ENCODE measurements at places on chromosomes 2 and 18.

DNA sequence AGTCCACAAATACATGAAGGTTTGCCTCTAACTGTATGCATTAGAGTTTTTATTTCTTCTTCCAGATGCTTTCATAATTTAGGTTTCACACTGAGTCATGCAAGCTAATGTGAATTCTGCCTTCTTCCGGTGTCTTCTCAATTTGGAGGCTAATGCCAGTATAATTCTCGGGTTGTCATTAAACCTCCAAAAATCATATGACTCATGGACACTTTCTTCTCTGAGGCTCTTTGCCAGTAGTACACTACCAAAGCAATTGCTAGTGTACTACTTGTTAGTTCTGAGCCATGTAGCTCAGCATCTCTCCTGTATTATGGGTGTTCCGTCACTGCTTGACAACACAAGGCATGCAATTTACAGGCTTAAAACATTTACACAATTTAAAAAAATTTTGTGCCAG lies 137.1 kb downstream of the VWC2L start:
- DNase-seq = no peak

- DNase-seq = no peak
Measured at GRCh38 chr2:153497938-153498629, 19.5 kb upstream of the RPRM start.

- peak; percentile 95 for DNase-seq
Measured at GRCh38 chr2:65300134-65300760, 72.6 kb downstream of the ACTR2 start.

DNA sequence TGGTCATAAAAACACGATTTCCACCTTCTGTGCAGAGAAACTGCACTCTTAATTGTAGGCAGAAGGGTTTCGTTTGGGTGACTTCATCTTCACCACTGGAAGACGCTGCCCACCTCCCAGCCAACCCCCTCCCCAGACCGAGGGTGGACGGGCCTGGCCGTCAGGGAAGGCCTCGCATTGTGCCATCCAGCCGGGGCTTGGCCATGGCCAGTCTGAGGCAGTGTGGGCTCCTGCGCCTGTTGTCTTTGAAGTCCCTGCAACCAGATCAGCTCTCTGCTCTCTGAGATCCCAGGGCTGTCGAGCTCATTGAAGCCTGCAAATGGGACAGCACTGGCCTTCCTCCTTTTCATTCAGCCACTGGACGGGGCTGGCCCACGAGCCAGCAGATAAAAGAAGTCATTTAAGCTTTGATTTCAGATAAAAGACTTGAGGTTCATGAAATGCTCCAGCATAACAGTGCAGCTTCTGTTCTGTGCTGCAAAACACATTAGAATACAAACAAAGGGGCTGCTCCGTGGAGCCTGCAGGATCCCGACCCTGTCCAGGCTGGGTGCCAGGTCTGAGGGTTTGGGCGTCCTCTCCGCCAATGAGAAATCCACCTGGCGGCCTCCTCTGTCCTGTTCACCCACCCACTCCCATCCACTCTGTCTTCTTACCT lies 253.5 kb downstream of the LDLRAD4 start:
- DNase-seq = no peak

DNA sequence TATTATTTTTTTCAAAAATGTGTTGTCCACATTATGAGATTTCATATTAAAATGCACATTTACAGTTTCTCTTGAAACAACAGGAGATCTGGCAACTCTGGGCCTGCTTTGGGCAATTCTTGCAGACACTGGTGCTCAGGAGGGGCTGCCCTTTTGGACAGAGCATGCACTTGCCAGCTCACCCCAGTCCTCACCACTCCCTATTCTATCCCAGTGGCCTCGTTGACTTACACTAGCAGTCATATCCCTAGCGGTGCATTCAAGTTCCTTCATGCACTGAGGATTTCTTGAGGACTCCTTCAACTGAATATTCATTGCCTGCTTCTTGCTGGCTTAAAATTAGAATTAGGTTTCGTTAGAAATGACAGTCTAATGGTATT lies 87.9 kb upstream of the FHL2 start:
- no peak for DNase-seq

GRCh38 chr2:11446733-11447248 lies 19.2 kb downstream of the E2F6 start:
- DNase-seq = no peak

DNA sequence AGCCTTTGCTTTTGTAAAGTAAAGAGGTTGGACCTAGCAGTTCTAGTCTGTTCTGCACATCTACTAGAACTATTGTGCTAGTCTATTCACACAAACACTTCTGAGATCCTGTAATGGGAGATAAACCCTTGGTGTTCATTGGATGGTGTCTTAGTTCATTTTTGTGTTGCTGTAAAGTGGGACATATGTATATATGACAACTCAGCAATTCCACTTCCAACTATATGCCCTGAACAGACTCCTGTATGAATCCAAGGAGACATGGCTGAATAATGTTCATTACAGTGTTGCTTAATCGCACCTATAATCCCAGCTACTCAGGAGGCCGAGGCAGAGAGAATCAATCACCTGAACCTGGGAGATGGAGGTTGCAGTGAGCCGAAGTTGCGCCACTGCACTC lies 23.3 kb downstream of the HK2 start:
- no peak for DNase-seq

- DNase-seq = peak; percentile 75
Measured at GRCh38 chr18:48336332-48336731, 72.9 kb downstream of the ZBTB7C start.

GRCh38 chr2:134190062-134190806 lies 63.6 kb upstream of the MGAT5 start:
- DNase-seq = no peak

DNA sequence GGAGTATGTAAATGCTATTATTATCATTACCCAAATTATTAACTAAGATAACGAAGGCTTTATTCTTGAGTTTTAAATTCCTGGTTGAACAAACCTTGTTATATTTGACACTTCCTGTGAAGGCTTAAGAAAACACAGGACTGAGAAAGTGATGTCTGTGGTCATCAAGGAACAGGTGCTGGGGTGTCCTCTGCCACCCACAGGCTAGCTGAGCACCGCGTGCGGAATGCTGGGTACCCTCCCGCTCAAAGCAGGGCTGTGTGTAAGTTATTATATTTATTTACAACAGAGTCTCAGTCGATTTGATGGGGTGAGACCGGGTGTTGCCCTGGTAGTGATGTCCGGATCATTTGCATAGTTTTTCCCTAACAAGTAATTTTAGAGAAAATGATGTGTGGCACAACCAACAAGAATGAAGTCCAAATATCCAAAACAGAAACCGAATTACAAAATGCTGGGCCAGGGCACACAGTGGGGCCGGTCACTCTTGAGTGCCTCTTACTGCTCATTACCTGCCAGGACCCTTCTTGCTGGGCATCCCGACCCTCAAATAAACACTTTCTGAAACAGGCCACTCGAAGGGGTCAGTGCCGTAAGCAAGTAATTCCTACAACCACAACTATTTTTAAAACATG lies 49.2 kb downstream of the TMEM18 start:
- no peak for DNase-seq

DNA sequence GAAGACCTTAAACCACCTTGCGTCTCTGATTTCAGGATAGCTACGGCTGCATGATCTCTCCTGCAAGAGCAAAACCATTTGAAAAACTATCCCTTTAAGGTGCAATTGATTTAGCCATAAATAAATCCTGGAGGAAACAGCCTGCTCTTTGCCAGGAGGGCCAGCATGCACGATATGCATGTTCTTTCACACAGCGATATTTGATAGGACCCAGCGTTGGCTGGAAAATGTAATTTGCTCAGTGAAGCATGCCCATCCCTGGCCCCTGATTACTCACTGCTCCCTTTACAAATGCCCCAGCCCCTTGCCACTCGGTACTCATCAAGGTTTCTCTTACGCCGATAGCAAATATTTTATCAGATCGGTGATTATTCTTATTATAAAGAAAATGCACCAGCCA lies 315.4 kb downstream of the CDH2 start:
- no peak for DNase-seq

- no peak for DNase-seq
Measured at GRCh38 chr2:170812710-170813600, 3.7 kb upstream of the GAD1 start.

- no peak for DNase-seq
Measured at GRCh38 chr2:152421521-152422370, 86.8 kb downstream of the FMNL2 start.

- DNase-seq = no peak
Measured at GRCh38 chr2:36960773-36961172, 5.6 kb downstream of the STRN start.

- peak; percentile 92 for DNase-seq
Measured at GRCh38 chr2:219460424-219460926, 25.8 kb downstream of the SPEG start.

- DNase-seq = peak; percentile 51
Measured at GRCh38 chr2:240412975-240413812, 22.3 kb upstream of the GPC1 start.

- DNase-seq = no peak
Measured at GRCh38 chr2:236661762-236662110, 92.1 kb downstream of the ACKR3 start.

DNA sequence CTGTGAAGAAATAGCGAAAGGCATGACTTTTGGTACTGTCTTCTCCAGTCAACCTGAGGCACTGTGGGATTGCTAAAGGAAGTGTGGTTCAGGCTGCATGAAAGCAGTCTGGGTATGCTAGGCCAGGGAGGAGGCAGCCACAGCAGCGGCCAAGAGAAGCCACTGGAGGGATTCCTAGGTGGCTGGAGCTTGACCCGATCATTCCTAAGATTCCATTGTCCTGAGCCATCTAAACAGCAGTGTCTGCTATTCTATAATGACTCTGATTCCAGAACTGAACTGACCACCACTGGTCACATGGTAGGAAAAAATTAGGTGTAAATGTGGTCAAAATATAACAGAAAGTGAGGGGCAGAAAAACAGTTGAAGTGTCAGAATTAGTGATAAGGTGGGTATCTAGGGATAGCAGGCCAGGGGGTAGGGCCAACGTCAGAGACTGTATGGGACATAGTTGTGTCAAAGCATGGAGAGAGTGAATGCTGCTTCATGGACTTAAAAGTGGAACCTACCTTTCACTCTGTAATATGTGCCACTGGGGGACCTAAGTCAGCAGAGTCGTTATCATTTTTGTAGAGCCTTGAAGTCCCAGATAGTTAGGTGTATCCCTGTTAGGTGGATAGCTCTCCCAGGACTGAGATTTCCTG lies 204.6 kb downstream of the CTNNA2 start:
- no peak for DNase-seq

GRCh38 chr2:17644997-17645720 lies 104.7 kb downstream of the VSNL1 start:
- no peak for DNase-seq

DNA sequence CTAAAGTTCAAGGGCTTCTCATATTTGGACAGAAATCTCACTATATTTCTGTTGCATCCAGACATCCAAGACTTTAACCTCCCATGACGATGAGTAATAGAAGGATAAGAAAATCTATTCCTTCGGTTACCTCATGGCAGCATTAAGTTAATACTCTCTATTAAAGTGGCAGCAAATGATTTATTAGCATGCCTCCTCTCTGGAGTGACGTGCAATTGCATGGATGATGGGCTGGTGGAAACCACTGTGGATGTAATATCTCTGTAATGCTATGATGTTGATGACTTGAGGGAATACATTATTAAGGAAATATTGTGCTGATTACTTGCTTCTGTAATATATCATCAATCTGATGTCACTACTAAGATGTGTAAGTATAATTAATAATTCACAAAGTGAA lies 336.8 kb downstream of the DSEL start:
- DNase-seq = no peak

- DNase-seq = no peak
Measured at GRCh38 chr2:134416637-134417036, 162.8 kb downstream of the MGAT5 start.

- no peak for DNase-seq
Measured at GRCh38 chr2:175871331-175872004, 130.6 kb downstream of the LNPK start.

- no peak for DNase-seq
Measured at GRCh38 chr2:12046641-12047040, 300.2 kb downstream of the LPIN1 start.

- peak; percentile 90 for DNase-seq
Measured at GRCh38 chr2:71548646-71549425, 95.5 kb downstream of the DYSF start.

- no peak for DNase-seq
Measured at GRCh38 chr2:72964146-72964525, 46.8 kb downstream of the EMX1 start.

DNA sequence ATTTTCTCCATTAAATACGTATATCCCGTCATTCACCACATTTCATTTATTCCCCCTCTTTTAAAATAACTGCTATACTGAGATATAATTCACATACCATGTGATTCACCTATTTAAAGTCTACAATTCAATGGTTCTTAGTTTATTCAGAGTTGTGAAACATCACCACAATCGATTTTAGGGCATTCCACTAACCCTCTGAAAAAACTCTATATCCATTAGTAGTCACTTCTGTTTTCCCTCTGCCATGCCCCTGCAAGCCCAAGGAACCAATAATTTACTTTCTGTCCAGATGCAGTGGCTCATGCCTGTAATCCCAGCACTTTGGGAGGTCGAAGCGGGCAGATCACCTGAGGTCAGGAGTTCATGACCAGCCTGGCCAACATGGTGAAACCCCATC lies 95.5 kb upstream of the FZD5 start:
- no peak for DNase-seq

DNA sequence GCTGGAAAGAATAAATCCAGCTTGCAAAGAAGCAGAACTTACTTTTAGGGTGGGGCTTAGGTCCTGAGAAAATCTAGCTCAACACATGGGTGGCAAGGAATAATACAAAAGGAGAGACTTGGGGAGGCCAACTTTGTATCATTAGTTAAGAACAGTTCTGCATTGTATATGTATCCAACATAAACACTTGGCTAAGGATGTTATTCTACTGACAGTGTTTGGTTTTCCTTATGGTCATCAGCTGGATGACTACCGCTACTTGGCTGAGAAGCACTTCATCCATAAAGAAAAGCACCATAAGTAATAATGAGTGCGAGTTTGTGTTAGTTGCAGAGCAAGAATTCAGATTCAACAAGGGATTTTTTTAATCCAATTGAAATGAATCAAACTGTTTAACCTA lies 614.9 kb downstream of the ARHGAP15 start:
- DNase-seq = no peak

- peak; percentile 81 for DNase-seq
Measured at GRCh38 chr2:230913406-230914143, 11.5 kb downstream of the GPR55 start.

- DNase-seq = no peak
Measured at GRCh38 chr2:176100547-176101140, 1.0 kb downstream of the HOXD12 start.

DNA sequence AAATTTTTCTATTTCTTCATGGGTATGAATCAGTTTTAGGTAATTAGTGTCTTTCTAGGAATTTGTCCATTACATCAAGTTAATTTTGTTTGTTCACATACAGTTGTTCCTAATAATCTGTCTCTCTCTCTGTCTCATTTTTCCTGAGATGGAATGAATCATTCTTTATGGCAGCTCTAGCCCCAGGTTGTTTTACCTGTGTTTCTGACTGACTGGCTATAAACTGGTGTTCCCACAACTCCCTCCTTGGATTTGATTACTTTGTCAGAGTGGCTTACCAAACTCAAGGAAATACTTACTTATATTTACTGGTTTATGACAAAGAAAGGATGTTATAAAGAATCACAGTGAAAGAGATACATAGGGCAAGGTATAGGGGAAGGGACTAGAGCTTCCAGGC lies 15.1 kb downstream of the ADNP2 start:
- DNase-seq = no peak

GRCh38 chr2:26238311-26238958 lies 6.0 kb downstream of the HADHA start:
- no peak for DNase-seq

GRCh38 chr2:146908776-146909175 lies 936.1 kb upstream of the ACVR2A start:
- no peak for DNase-seq

GRCh38 chr2:103792042-103792441 lies 1030.2 kb downstream of the TMEM182 start:
- no peak for DNase-seq

All from posterior vena cava (tissue), 2 donors.